ENCODE measurements at places on chromosomes 5 and 9.

DNA sequence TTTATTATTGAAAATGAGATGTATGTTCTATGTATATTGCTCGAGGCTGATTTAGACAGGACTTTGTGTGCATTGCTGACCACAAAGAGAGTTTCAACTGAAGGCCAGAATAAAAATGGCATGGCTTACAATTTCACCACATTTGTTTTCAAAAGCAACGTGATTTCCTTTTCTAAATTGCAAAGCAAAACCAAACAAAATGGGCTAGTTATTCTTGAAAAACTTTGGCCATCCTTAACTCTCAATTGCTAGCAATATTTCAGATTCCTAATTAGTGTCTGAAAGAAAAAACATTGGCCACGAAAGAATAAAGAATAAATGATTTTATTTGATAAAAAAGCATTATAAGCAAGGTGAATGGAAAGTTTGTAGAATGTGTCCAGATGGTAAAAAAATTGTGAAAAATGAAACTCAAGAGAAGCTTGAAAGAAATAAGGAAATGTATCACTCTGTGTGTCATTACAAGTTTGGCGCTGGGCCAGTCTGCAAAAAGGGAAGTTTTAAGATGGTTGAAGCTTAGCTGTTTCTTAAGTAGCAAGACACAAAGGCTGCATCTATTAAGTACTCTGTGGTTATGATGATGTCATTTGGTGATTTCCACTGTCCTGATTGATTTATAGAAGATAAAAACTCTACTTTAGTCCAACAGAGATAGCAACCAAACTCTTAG is 89.2 kb upstream of the PRLR start:
- peak; percentile 98 for DNase-seq

- peak; percentile 65 for DNase-seq
Observed at GRCh38 chr9:100426530-100427365, at the start of gene MSANTD3. MSANTD3 (plus strand) TSS chr9:100427143; CDS start chr9:100441939, 14,796 bp downstream.

DNA sequence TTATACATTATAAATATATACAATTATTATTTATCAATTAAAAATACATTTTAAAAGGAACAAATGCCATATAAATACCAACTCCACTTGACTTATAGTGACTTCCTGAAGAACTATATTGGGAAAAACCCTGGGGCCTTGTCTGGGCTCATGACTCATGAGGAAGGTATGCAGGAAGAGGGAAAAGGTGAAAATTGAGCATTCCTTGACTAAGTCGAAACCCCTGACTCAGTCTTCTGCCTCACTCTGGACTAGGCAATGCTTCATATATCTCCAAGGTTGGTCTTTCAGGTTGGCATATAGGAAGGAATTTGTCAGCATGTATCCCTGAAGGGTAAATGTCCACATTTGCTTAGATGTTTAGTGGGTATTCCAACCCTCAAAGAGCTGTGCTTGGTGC is 78.5 kb downstream of the SH3TC2 start:
- no peak for DNase-seq

GRCh38 chr9:107772988-107773387 is 283.4 kb upstream of the KLF4 start:
- no peak for DNase-seq

DNA sequence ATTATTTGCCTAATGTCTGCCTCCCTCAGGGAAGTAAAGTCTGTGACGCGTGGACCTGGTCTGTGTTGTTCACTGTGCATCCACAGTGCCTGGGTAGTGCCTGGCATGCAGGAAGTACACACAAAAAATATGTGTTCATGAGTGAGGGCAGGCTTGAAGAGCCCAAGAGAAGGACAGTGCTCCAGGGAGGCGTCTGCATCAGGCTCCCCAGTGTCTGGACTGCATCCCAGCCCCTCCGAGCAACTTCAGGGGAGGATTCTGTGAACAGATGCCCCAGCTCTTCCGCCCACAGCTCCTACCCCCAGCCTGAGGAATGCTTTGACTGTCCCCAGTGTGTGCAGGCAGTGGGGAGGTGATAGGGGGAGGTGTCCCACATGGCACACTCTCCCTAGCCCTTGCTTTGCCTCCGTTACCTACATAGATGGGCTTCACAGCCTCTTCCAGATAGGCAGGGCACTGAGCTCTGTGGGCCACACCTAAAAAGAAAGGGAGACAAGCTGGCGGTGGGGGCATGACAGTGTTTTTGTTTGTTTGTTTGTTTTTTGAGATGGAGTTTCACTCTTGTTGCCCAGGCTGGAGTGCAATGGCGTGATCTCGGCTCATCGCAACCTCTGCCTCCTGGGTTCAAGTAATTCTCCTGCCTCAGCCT is 25.4 kb downstream of the IRF1 start:
- DNase-seq, result peak; percentile 24

GRCh38 chr5:88938488-88938887 is 55.5 kb upstream of the MEF2C start:
- DNase-seq, result no peak

GRCh38 chr5:57499262-57500050 is 16.8 kb upstream of the ACTBL2 start:
- peak; percentile 38 for DNase-seq

DNA sequence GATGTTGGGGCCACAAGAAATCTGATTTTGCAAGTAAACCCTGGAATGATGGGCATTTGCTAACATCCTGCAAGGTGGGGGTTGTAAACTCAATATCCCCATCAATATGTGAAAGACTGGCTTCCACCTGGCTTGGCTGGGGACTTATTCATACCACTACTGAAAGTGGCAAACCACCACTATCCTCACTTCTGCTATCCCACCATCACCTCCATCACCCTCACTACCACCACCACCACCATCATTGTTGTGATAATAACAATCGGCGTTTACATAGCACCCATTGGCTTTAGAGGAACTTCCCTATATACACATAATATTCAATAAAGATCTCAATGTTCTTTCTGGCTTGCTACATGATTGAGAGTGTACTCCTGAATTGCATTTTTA is 224.7 kb upstream of the DAP start:
- no peak for DNase-seq

GRCh38 chr5:98905857-98906688 is 22.7 kb downstream of the CHD1 start:
- peak; percentile 73 for DNase-seq

DNA sequence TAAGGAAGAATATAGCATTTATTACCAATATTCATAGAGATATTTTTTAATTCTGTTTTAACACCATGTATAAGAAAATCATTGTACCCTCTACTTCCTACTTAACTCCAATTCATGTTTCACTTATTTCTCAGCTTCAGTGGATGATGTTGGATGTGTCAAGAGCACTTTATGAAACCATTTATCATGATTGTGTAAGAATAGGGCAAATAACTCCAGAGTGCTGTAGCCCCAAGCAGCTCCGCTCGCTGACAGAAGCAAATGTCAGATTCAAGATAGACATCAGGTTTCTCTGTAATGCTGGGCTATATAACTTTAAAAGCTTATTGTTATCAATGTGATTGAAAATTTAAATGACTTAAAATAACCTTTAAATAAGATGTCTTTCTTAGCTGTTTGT is 50.4 kb downstream of the MAST4 start:
- DNase-seq, result peak; percentile 26

- DNase-seq, result no peak
Observed at GRCh38 chr5:19685473-19685872, 302.5 kb downstream of the CDH18 start.

DNA sequence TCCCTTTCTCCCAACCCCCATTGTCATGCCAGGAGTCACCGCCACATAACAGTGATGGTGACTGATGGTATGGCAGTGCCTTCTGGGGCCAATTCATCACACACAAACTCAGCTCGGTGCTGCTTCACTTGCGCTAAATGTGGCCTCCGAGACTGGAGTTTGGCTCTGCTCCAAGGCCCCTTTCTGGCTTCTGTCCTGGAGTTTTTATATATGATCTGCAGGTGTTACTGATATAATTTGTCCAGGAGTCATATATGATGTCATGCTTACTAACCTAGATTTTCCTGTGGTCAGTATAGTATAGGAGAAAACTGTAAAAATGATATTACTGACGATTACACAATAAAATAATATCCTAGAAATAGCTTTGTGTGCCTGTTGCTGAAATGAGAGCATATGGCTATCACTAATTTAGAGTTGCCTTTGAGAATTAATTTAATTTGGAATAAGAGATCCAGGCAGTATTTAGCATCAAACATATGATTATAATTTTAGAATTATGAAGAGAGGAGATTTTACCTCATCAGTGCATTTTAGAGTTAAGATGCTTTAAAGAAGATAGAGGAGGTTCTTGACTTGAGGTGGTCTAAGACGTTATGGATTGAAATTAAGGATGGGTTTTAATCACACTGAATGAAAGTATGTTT is 334.1 kb upstream of the CD180 start:
- no peak for DNase-seq

DNA sequence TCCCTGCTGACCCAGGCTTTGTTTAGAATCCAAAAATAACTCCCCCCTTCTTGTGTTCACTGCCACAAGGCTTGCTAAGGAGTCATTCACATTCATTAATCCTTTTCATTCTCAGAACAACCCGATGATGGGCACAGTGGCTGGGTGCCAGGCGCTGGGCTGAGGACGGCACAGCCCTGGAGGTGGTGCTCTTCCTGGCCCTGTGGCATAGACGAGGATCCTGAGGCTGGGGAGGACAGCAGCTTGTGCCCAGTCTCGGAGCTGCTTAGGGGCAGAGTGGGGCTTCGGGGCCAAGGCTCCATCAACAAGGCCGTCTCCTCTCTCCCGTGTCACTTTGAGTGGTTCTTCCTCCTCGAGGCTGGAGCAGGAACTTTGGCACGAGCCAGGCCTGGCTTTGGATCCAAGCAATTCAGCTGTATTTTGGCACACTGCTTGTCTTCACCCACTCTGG is 166.7 kb downstream of the TTLL11 start:
- DNase-seq, result no peak

- DNase-seq, result no peak
Observed at GRCh38 chr9:87067426-87067825, 120.1 kb upstream of the GAS1 start.

DNA sequence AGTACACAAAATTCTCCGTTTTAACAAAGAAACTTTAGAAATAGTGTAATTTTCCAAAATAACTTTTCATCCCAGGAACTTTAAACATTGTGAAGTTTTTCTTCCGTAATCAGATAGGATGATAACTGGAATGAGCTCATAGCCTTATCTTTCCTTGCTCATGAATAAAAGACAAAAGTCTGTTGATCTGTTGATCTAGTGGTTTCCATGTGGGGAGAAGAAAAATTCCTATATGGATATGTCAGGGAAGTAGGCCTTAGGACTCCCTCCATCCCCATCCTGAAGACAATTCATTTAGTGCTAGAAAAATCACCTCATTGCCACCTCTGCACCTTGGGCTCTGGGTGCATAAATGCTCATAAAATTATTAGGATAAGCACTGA is 266.6 kb downstream of the SMARCA2 start:
- DNase-seq, result no peak

DNA sequence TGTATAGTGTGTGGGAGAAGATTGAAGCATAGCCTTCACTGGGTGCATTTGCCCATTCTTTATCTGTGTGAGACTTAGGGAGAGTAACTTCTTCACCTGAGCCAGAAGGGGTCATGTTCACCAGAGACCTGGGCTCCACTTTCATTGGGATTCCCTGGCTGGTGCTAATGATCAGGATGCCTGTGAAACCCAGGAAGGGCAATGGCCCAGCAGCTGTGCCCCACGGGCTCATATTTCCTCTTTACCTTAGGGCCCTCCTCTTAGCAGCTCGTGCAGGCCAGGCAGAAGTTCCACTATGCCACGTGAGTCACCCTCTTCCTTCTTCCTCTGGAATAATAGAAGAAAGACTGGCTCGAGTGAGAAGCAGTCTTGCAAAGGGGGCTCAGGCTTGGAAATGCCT is 5.0 kb downstream of the PPARGC1B start:
- DNase-seq, result peak; percentile 85
